ENCODE measurements at places on chromosomes 6 and 20. TPM values are rescaled to one million over a fixed set of nuclear protein-coding genes. Genes with fewer than 3 reads are reported as not detected.

CCM2L gene
- 3.3 TPM for total RNA-seq

GRCh38 chr20:2242678-2243077, 53.1 kb upstream of the TGM3 start:
- no peak for DNase-seq

DNA sequence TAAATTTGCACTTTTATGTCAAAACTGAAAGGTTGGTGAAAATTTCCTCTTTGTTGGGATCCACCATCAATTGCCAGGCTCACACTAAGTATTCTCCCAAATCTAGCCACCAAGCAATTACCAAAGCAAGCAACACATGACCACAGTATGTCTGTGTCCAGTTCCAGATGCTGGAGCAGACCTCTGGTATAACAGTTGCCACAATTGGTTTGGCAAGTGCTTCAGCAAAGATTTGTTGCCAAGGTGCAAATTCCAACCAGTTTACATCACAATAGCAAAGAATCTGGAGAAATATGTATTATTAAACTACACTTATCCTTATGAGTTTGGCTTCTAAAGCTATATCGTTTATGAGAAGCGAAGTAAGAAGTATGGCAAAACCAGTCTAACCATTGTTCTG, 6.4 kb downstream of the GTF2H5 start:
- no peak for DNase-seq

DNA sequence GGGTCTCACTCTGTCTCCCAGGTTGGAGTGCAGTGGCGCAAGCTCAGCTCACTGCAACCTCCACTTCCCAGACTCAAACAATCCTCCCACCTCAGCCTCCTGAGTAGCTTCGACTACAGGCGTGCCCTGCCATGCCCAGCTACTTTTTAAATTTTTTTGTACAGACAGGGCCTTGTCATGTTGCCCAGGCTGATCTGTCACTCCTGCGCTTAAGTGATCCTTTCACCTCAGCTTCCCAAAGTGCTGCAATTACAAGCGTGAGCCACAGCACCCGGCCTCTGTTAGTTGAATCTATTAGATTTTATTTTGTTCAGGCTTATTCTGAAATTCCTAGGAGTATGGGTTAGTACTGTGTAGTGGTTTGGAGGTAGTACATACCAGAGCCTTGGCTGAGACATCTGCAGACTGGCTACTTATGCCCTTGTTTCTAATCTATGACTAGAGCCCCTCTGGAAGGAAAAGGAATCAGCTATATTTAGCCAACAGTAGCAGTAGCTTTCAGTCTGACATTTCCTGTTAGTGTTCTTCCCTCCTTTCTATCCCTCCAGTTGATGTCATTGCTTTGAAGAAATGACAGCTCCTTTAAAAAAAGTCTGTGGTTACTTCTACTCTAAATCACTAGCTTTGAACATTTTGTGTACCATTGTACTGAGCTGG, 74.4 kb downstream of the ITCH start:
- DNase-seq, result no peak

GRCh38 chr6:32968867-32969684, 682 bp downstream of the BRD2 start:
- DNase-seq, result peak; percentile 72

- no peak for DNase-seq
Measured at GRCh38 chr20:51862796-51863195, 60.5 kb upstream of the SALL4 start.

Data from psoas muscle (tissue), 8 donors.